ENCODE measurements at places on chromosomes 2 and 18.

GRCh38 chr2:181682026-181682789 is 1.9 kb upstream of the NEUROD1 start:
- H3K4me1 ChIP-seq = peaks cover 15% of the 10 kb centered on the region
- DNase-seq = no peak
- peaks cover 31% of the 10 kb centered on the region for H3K27me3 ChIP-seq
- H3K36me3 ChIP-seq = no peaks in the 10 kb centered on the region
- H3K4me3 ChIP-seq = no peak overlapping the region

- no peak overlapping the region for H3K27ac ChIP-seq
- H3K4me1 ChIP-seq = no peaks in the 10 kb centered on the region
- H3K4me3 ChIP-seq = no peak overlapping the region
- no peaks in the 10 kb centered on the region for H3K27me3 ChIP-seq
- DNase-seq = no peak
Observed at GRCh38 chr2:127593228-127594115, 52.5 kb upstream of the GPR17 start.

GRCh38 chr18:52903857-52904256 is 563.9 kb downstream of the DCC start:
- H3K27me3 ChIP-seq = no peaks in the 10 kb centered on the region
- H3K36me3 ChIP-seq = no peaks in the 10 kb centered on the region
- H3K4me3 ChIP-seq = no peak overlapping the region
- no peak for DNase-seq
- H3K4me1 ChIP-seq = no peaks in the 10 kb centered on the region
- H3K27ac ChIP-seq = no peak overlapping the region

- no peak for DNase-seq
- peaks cover 7% of the 10 kb centered on the region for H3K36me3 ChIP-seq
- H3K27ac ChIP-seq = no peak overlapping the region
- H3K4me3 ChIP-seq = no peak overlapping the region
- no peaks in the 10 kb centered on the region for H3K4me1 ChIP-seq
Observed at GRCh38 chr18:6088432-6088831, 193.1 kb upstream of the TMEM200C start.

DNA sequence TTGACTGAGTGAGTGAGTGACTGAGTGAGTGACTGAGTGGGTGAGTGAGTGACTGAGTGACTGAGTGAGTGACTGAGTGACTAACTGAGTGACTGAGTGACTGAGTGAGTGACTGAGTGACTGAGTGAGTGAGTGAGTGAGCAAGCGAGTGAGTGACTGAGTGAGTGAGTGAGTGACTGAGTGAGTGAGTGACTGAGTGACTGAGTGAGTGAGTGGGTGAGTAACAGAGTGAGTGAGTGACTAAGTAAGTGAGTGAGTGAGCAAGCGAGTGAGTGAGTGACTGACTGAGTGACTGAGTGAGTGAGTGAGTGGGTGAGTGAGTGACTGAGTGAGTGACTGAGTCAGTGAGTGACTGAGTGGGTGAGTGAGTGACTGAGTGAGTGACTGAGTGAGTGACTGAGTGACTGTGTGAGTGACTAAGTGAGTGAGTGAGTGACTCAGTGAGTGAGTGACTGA is 11.9 kb downstream of the MAL start:
- peaks cover 13% of the 10 kb centered on the region for H3K27me3 ChIP-seq
- DNase-seq = no peak
- no peak overlapping the region for H3K4me3 ChIP-seq
- peaks cover 15% of the 10 kb centered on the region for H3K4me1 ChIP-seq

DNA sequence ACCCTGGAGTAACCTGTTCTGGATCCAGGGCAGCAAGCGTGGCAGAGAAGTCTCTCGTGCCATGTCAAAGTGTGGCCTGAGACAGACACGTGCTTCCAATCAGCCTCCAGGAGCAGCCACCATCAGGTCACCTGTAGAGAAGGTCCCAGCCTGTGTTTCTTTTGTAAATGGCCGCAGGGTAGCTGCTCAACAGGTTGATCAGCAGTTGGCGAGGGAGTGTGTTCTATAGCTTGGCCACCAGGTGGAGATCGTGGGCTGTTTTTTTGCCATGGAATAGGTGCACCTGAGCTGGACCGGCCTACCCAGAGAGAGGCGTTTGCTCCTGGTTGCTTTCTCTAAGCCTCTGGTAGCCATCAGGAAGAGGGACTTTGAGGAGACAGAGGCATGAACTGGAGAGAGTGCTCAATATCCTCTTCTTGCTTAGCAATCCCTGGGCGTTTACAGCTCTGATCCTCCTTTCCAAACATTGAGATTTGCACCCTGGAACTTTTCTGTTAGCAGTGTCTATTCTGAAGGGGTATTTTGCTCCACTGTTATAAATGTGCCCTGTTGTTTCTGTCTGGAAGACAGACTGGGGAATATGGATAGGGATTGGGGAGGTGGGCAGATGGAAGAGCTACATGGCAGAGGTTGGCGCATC is 34.2 kb upstream of the EN1 start:
- no peaks in the 10 kb centered on the region for H3K27me3 ChIP-seq
- DNase-seq = no peak
- H3K27ac ChIP-seq = no peak overlapping the region

GRCh38 chr2:216474925-216475670 is 23.5 kb upstream of the RPL37A start:
- H3K4me3 ChIP-seq = no peak overlapping the region
- no peak for DNase-seq
- H3K36me3 ChIP-seq = peaks cover 91% of the 10 kb centered on the region
- H3K4me1 ChIP-seq = no peaks in the 10 kb centered on the region
- H3K27ac ChIP-seq = no peak overlapping the region
- no peaks in the 10 kb centered on the region for H3K27me3 ChIP-seq
